ENCODE measurements at places on chromosomes 5 and 9.

GRCh38 chr9:108108852-108109448 lies 619.4 kb upstream of the KLF4 start:
- H3K27me3 ChIP-seq = no peaks in the 10 kb centered on the region
- H3K27ac ChIP-seq = no peak overlapping the region
- DNase-seq = no peak
- no peaks in the 10 kb centered on the region for H3K36me3 ChIP-seq

GRCh38 chr9:123702483-123702882 lies 227.4 kb downstream of the DENND1A start:
- no peak overlapping the region for H3K4me3 ChIP-seq
- no peak overlapping the region for H3K27ac ChIP-seq
- no peaks in the 10 kb centered on the region for H3K4me1 ChIP-seq
- DNase-seq = no peak
- no peaks in the 10 kb centered on the region for H3K27me3 ChIP-seq

- no peaks in the 10 kb centered on the region for H3K4me1 ChIP-seq
- no peaks in the 10 kb centered on the region for H3K36me3 ChIP-seq
- DNase-seq = no peak
- no peak overlapping the region for H3K4me3 ChIP-seq
Observed at GRCh38 chr9:15640121-15640520, 87.3 kb downstream of the CCDC171 start.

DNA sequence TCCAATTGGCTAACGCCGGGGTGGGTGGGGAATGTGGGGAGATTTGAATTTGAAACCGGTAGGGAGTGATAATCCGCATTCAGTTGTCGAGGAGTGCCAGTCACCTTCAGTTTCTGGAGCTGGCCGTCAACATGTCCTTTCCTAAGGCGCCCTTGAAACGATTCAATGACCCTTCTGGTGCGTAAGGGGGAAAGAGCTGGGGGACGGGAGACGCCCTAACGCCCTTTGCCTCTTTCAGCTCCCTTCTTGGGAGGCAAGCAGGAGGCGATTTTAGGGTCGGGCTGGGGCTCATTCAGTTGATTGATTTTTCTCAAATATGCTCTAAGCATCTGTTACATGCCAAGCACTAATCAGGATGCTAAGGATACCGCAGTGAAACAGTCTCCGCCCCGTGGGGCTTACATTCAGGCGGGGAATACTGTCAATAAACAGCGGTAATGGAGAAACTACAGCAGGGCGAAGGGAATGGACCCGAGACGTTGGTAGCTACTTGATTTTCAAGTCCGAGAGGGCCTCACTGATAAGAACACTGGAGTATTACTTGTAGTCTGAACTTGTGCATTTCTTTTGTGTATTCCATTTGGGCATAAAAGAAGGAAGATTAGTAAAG lies at the start of gene HMMR:
Gene HMMR (plus strand): TSS at position 71 of the 610 bp plus-strand sequence. CDS start 61 bp downstream, at position 132.
- peak within 1 kb of the TSS; percentile 70 for H3K4me3 ChIP-seq
- peaks cover 7% of the 10 kb centered on the region for H3K36me3 ChIP-seq
- H3K27ac ChIP-seq = peak within 1 kb of the TSS; percentile 97
- no peaks in the 10 kb centered on the region for H3K27me3 ChIP-seq
- peaks cover 20% of the 10 kb centered on the region for H3K4me1 ChIP-seq

DNA sequence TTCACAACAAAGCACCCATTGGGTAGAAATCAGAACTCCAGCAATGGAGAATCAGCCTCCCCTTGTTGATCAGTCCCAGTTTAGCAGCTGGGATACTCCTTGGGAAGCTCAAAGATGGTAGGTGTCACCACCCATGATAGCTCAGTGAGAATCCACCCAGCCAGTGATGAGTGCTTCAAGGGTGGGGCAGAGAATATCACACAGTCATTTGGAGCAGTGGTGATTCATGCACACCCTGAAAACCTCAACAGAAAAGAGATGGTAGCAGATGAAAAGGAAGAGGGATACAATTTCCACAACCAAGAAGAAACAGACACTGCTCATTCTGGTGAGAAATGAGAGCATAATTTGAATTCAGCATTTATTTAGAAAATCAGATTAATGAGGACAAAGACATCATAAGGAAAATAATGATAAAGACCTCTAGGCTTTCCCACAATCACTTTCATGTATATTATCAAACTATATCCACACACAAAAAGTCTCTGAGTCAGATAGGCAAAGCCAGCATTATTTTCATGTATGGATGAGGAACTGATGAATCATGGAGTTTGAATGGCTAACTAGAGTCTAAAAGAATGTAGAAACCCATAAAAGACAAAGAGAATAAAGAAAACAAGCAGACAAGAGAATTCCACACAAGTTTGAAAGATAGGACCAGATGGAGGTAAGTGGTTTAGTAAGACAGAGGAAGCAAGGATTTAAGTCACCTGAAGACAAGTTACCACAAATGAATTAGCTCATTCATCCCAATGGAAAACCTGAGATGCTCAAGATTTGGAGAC lies 82.9 kb downstream of the FEM1C start:
- no peaks in the 10 kb centered on the region for H3K36me3 ChIP-seq
- H3K4me3 ChIP-seq = no peak overlapping the region
- no peak for DNase-seq
- peaks cover 6% of the 10 kb centered on the region for H3K4me1 ChIP-seq
- H3K27ac ChIP-seq = peak overlapping the region; percentile 20

- no peaks in the 10 kb centered on the region for H3K4me1 ChIP-seq
- no peaks in the 10 kb centered on the region for H3K27me3 ChIP-seq
- no peak overlapping the region for H3K4me3 ChIP-seq
- H3K27ac ChIP-seq = no peak overlapping the region
- DNase-seq = no peak
Observed at GRCh38 chr5:117118499-117118898, 543.9 kb upstream of the SEMA6A start.

- no peak overlapping the region for H3K27ac ChIP-seq
- no peaks in the 10 kb centered on the region for H3K27me3 ChIP-seq
- no peak for DNase-seq
- no peak overlapping the region for H3K4me3 ChIP-seq
- peaks cover 52% of the 10 kb centered on the region for H3K4me1 ChIP-seq
Observed at GRCh38 chr9:33297432-33297831, 7.1 kb downstream of the NFX1 start.

DNA sequence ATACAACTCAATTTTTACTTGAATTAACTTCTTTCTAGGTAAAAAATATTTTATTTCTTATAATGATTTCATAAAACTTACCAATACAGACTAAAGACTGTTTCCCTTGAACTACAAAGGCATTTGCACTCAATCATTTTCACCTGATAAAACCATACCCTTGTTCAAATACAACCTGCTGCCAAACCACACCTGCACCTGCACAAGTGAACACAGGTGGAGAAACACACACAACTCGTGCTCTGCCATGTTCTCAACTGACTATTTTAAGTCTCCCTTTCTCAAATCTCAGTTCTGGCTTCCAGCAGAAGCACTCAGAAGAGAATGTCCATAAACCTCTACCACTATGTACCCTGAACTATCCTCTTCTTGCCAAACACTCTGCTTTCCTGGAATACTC lies 1892.1 kb downstream of the MAT2B start:
- DNase-seq = no peak
- H3K4me3 ChIP-seq = no peak overlapping the region
- H3K36me3 ChIP-seq = no peaks in the 10 kb centered on the region
- H3K4me1 ChIP-seq = no peaks in the 10 kb centered on the region

GRCh38 chr5:76818844-76819831 lies at the start of gene F2RL1:
Gene F2RL1, plus strand, starts transcription at chr5:76819030. Its CDS starts 153 bp downstream, at chr5:76819183.
- peaks cover 9% of the 10 kb centered on the region for H3K27me3 ChIP-seq
- no peaks in the 10 kb centered on the region for H3K36me3 ChIP-seq
- H3K4me1 ChIP-seq = no peaks in the 10 kb centered on the region
- H3K27ac ChIP-seq = peak within 1 kb of the TSS; percentile 18
- DNase-seq = peak; percentile 92

DNA sequence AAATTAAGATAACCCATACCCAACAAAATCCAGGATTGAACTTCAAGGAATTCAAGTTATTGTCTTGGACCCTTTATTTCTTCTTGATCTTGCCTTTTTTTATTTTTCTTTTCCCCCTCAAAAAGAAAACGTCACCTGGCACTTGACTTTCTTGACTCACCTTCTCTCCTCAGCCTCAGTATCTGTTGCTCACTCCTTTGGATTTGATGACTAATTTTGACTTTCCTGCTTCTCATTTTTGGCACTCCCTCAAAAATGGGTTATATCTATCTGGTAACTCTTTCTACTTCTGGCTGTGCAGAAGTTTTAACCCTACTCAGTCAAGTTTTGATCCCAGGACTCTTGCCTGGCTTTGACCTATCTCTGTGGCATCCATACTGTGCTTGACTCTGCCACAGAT lies 66.6 kb upstream of the SPATA31D4 start:
- H3K27me3 ChIP-seq = no peaks in the 10 kb centered on the region
- H3K27ac ChIP-seq = no peak overlapping the region
- H3K36me3 ChIP-seq = no peaks in the 10 kb centered on the region
- DNase-seq = no peak
- no peaks in the 10 kb centered on the region for H3K4me1 ChIP-seq

- H3K36me3 ChIP-seq = no peaks in the 10 kb centered on the region
- H3K4me1 ChIP-seq = peaks cover 21% of the 10 kb centered on the region
- no peak overlapping the region for H3K4me3 ChIP-seq
Observed at GRCh38 chr5:160169326-160169725, 50.1 kb upstream of the PWWP2A start.

DNA sequence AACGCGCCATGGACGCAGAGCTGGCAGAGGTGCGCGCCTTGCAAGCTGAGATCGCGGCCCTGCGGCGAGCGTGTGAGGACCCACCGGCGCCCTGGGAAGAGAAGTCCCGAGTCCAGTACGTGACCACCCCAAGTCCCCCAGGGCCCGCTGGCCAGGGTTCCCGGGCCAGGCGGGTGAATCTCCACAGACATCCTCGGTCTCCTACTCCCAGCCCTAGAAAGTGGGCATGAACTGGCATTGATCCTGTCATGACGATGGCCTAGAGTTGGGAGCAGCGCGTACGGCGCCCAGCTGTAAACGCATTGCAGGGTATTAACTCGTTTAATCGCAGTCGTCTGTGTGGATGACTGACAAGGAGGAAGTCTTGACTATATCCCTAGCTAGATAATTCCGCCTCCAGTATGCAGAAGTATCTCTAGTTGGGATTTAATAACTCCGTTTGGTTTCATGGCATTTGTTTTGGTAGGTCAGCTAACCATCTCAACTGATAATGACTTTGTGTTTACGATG lies 293 bp downstream of the CENPP start:
- peaks cover 20% of the 10 kb centered on the region for H3K4me1 ChIP-seq
- peak overlapping the region; percentile 99 for H3K27ac ChIP-seq
- no peaks in the 10 kb centered on the region for H3K27me3 ChIP-seq
- H3K36me3 ChIP-seq = peaks cover 22% of the 10 kb centered on the region
- H3K4me3 ChIP-seq = peak overlapping the region; percentile 67
- DNase-seq = no peak

DNA sequence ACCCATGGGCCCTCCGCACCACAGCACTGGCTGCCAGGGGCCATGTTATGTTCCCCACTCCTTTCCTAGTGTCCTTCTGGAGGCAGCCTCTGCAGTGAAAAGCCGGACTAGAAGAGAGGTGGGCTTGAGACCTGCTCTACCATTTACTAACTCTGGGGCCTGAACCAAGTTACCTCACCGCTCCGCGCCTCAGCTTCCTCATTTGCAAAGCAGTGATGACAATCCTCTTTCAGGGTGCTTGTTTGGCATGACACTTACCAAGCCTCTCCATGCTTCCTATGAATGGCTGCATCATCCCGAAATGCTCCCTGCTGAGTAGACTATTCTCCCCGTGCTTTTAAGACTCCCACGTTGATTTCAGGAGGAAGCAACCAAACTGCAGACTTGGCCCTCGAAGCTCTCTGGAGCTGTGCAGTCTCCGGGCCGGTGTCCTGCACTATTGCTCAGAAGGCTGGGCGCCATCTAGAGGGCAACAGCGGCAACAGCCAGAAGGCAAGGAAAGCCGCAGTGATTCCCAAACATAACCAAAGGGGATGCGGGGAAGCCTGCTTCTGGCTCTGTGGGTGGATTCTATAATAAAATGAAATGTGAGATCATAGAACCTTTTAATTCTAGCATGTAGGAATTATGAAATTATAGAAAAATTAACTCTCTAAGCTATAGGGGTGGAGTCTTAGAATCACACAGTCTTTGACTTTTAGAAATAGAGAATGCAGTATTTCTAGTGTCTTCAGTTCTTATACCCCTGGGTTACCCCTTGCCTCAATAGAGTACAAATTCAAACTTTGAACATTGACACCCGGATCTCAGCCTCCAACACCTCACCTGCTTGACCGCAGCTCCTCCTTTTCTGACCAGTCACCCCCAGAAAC lies 599.8 kb upstream of the BRINP1 start:
- no peaks in the 10 kb centered on the region for H3K36me3 ChIP-seq
- H3K27me3 ChIP-seq = no peaks in the 10 kb centered on the region
- peak; percentile 86 for DNase-seq
- H3K4me3 ChIP-seq = no peak overlapping the region

- no peak overlapping the region for H3K4me3 ChIP-seq
- no peaks in the 10 kb centered on the region for H3K27me3 ChIP-seq
- no peak overlapping the region for H3K27ac ChIP-seq
- DNase-seq = no peak
Observed at GRCh38 chr5:110549301-110549700, 177.2 kb downstream of the TMEM232 start.

DNA sequence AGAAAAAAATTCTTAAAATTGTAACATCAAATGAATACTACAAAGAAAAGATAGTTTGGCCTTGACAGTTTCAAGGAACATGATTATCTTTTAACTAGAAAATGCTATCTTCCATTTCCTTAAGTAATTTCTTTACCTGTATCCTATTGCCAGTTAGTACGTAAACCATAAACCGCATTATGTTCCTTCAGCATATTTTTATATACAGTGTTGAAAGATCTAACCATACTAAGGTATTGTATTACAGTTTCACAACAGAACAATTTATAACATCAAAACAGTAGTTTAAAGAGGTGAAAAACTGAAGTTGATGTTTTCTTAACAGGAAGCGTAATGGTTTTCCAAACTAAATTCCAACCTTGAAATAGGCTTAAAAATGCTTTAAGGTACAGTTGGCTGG lies 45.1 kb downstream of the GLRX start:
- H3K4me3 ChIP-seq = no peak overlapping the region
- no peaks in the 10 kb centered on the region for H3K36me3 ChIP-seq
- H3K27me3 ChIP-seq = no peaks in the 10 kb centered on the region
- no peak overlapping the region for H3K27ac ChIP-seq
- no peak for DNase-seq

GRCh38 chr5:87002485-87002884 lies 265.2 kb upstream of the RASA1 start:
- no peak overlapping the region for H3K27ac ChIP-seq
- no peaks in the 10 kb centered on the region for H3K4me1 ChIP-seq
- no peaks in the 10 kb centered on the region for H3K27me3 ChIP-seq
- DNase-seq = no peak
- no peaks in the 10 kb centered on the region for H3K36me3 ChIP-seq

GRCh38 chr5:39998518-39998917 lies 573.7 kb upstream of the DAB2 start:
- H3K36me3 ChIP-seq = no peaks in the 10 kb centered on the region
- DNase-seq = no peak
- H3K4me1 ChIP-seq = no peaks in the 10 kb centered on the region
- H3K27me3 ChIP-seq = no peaks in the 10 kb centered on the region

- no peak for DNase-seq
- H3K4me3 ChIP-seq = no peak overlapping the region
- H3K27ac ChIP-seq = no peak overlapping the region
- peaks cover 15% of the 10 kb centered on the region for H3K4me1 ChIP-seq
- H3K27me3 ChIP-seq = no peaks in the 10 kb centered on the region
Observed at GRCh38 chr5:34045996-34046395, 3.0 kb upstream of the C1QTNF3 start.

All from upper lobe of right lung (tissue), 1 donor.